ENCODE measurements at places on chromosomes 16 and 17. TPM values are rescaled to one million over a fixed set of nuclear protein-coding genes. Genes with fewer than 3 reads are reported as not detected.

OR2C1 gene
- total RNA-seq, result 0.51 TPM

EMP2 gene
- total RNA-seq, result not detected

GRCh38 chr17:78168903-78169793, 767 bp downstream of the SYNGR2 start:
- DNase-seq, result peak; percentile 57

DNA sequence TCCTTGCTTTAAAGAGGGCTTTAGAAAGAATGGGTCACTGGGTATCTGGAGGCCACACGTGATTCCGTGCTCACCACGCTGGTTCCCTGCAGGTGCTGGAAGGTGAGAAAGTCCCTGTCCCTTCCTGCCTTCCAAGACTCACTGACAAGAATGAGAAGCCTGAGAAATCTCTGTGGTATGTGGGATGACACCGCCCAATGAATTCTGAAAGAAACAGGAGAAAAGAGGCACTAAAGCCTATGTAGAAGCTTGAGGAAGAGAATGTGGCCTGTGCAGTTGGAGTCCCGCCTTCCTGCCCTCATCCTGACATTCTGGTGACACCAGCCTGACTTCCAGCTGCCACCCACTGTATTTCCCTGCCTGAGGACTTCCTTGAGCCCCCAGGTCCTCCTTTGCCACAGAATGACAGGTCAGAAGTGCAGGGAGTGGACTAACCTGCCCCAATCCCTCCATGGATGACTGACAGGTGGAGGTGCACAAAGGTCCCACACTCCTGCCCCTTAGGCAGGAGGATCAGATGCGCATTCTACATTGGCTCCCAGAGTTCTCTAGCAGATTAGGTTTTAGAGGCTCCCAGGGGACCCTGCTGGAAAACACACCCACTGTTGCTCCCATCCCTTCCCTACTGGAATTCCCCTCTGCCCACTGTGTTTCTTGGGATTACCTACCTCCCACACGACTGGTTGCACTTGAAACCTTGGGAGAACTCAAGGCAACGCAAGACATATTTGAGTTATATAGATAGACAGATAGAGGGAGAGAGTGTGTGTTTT, 38.6 kb upstream of the TENT4B start:
- DNase-seq, result no peak

GRCh38 chr17:79819085-79819484, 20.2 kb downstream of the CBX4 start:
- no peak for DNase-seq

ACE gene
- total RNA-seq, result 18.0 TPM
